ENCODE measurements at places on chromosomes 3 and 15.
A peak's percentile ranks its signal among the peaks of the same experiment; 100 is the strongest.

GRCh38 chr3:44048196-44048924 lies 193.3 kb upstream of the TOPAZ1 start:
- no peak for DNase-seq

DNA sequence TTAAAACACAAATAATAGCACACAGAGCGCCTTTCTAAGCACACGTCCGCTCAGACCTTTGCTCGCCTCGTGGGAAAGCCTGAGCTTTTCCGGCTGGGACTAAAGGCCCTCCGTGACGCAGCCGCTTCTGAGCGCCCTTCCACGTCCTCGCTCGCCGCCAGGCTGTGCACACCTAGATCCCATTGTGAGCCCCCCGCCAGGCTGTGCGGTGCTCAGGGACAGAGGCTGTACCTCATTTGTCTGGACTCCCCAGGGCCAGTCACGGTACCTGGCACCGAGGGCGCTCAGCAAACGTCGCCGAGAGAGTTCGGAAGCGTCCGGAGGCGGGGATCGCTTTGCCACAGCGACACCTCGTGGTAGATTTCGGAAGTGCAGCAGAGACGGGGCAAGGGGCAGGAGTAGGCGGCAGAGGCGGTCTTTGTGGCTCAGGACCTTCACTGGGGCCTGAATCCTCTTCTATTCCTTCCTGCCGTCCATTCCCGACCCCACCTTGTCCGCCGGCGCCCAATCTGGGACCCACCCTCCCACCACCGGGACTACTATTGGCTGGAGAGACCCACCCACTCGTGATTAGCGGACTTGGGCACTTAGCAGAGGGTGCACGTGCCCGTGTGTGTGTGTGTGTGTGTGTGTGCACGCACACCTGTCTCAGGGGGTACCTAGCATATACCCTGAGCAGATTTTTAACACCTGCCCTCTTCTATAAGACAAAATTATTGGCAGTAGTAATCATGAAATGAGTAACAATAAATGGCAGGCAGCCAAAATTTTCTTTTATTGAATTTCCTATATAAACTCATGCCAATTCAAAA lies 65.6 kb downstream of the RHCG start:
- DNase-seq, result peak; percentile 82

GRCh38 chr3:28637742-28638141 lies 289.1 kb upstream of the AZI2 start:
- no peak for DNase-seq

DNA sequence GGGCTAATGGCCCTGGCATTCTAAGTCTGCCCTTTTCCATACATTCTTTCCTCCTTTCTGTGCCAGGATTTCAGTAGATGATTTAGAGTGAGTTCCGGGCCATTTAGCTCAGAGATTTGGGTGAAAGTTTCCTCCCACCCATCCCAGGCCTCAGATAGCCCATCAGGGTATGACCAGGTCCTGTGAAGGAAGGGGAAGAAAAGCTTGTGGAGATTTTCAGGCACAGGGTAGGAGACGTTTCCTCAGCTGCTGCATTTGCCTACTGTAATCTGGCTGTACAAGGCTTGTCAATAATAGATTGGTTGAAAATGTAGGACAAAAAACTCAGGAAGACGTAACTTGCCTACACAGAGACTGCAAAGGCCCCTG lies 63.2 kb upstream of the BCL6 start:
- DNase-seq, result no peak

DNA sequence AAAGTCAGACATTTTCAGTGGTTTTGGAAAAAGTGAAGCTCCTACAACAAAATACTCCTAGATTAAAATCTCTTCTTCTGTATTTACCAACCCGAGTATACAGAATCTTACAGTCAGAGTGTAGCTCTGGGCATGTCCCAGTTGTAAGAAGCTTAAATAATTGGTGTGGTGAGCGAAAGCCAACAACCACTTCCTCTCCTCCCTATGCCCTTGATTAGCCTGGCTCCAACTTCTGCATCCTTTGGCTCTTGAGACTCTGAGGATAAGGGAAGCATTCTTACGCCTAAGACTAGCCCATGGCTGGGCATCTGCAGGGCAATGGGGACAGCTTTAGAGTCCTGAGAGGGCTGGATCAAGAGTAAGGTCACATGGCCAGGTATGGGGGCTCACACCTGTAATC lies 25.5 kb downstream of the RFT1 start:
- DNase-seq, result no peak

GRCh38 chr3:37136067-37136466 lies 38.3 kb downstream of the LRRFIP2 start:
- DNase-seq, result no peak

GRCh38 chr3:133669949-133670524 lies 8.3 kb upstream of the TOPBP1 start:
- no peak for DNase-seq

DNA sequence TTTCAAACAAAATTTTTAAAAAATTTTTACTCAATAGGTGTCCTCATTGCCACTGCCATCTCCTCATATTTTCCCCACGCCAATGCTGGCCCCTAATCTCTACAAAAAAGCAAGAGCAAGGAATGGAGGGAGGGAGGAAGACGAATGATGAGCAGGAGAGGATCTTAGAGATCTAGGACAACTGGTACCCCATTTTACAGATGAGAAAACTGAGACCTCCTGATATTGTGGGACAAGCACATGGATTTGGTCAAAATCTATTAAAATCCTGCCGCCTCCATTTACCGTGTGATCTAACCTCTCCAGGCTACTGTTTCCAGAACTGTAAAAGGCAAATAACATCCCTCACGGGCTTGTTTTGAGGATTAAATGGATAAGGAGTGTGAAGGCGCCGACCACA lies 4.6 kb downstream of the HEG1 start:
- DNase-seq, result no peak

DNA sequence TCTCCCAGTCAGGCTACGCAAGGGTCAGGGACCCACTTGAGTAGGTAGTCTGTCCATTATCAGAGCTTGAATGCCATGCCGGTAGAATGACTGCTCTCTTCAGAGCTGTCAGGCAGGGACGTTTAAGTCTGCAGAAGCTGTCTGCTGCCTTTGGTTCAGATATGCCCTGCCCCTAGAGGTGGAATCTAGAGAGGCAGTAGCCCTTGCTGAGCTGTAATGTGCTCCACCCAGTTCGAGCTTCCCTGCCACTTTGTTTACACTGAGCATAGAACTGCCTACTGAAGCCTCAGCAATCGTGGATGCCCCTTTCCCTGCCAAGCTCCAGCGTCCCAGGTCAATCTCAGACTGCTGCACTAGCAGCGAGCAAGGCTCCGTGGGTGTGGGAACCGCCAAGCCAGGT lies 57.5 kb upstream of the SETMAR start:
- DNase-seq, result no peak

GRCh38 chr3:4703054-4703480 lies 209.9 kb downstream of the ITPR1 start:
- DNase-seq, result no peak

GRCh38 chr3:141261472-141262307 lies 30.1 kb downstream of the PXYLP1 start:
- no peak for DNase-seq

- no peak for DNase-seq
These were observed 17.0 kb downstream of the ILDR1 start for GRCh38 chr3:122004991-122005565.

GRCh38 chr3:7879572-7879971 lies 622.1 kb upstream of the LMCD1 start:
- DNase-seq, result no peak

- no peak for DNase-seq
These were observed 18.3 kb upstream of the PKM start for GRCh38 chr15:72249142-72249810.

DNA sequence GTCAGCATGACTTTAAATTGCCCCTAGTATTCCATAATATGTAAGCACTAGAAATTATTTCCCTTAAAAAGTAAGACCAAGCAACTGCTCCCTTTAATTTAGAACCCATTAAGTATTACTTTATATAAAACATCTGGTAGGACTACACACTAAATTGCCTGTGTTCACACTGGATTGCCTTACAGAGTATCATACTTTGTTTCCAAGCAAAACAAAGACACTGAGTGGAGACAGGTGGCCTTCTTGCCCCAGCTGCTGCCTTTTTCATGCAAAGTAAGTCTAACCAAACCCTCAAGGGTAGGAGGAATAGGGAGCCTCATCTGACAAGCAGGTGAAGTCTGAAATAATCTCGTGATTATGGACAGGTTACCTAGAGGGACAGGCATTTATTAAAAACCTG lies 87.3 kb downstream of the PEX5L start:
- no peak for DNase-seq

DNA sequence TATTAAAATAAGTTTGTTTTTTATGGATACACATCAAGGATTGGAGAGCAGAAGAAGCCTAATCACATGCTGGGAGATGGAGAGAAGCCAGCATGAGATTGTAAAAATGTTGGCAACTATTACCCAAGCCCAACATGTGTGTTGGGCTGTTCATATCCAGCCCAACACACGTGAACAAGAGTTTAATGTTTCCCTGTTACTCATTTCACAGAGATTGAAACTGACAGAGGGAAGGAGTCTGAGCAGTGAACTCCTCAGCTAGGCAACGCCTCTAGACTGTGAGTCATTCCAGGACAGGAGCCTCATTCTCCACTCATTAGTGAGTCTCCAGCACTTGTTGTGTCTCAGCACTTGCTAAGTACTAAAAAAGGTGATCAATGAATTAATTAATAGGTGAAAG lies 43.2 kb upstream of the CMSS1 start:
- no peak for DNase-seq

GRCh38 chr3:32836601-32837000 lies 18.8 kb downstream of the TRIM71 start:
- no peak for DNase-seq

- DNase-seq, result no peak
These were observed 204.5 kb upstream of the CMC1 start for GRCh38 chr3:28036599-28037575.

GRCh38 chr3:62597491-62597890 lies 224.1 kb upstream of the FEZF2 start:
- no peak for DNase-seq

- DNase-seq, result no peak
These were observed 1.2 kb upstream of the EDEM1 start for GRCh38 chr3:5186089-5186857.

- no peak for DNase-seq
These were observed 124.8 kb downstream of the MYLK start for GRCh38 chr3:123759311-123759710.

DNA sequence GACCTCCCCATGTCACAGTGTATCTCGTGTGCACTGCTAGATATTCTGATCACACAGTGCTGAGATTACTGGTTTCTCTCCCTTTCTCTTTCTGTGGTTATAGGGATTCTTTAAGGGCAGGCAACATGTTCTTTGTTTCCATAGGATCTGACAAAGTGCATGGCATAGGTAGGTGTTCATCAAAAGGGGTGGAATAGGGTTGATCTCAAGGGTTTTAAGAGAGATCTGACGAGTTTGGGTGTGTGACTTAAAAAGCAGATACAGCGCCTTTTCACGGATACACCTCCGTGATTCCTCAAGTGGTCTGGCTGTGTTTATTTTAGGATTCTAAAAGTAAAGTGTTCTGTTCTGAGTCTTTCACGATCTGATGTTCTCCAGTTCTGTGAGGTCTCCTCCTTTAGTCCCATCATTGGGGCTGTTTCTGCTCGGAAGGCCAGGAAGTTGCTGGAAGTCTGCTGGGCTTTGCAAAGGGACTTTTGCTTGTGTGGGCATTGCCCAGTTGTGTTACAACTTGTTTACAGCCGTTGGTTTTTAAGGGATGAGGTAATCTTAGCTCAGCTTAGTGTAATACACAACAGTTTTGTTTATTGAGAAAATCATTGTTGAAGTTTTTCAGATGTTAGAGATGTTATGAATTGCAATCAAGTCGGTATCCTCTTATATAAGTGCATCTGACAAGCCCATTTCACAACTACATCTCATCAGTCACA lies 34.8 kb downstream of the IGF1R start:
- DNase-seq, result no peak

DNA sequence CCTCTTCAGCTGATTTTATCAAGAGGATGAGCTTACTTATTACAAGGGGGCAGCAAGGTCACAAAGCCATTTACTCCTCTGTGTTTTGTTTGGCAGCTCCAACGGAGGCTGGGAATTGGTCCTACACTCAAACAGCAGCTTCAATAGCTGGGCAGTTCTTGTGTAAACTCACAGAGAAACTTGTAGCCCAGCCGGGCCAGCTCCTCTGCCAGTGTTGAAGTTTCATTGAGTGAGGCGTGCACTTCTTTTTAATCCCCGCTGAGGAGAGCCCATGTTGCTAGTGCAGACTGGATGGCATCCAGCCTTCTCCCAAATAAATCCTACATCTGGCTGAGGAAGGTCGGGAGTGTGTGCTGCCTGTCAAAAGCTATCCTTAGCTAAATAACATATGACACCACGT lies 59.5 kb downstream of the BFSP2 start:
- no peak for DNase-seq

- no peak for DNase-seq
These were observed 390 bp upstream of the AP2M1 start for GRCh38 chr3:184174284-184174645.

- DNase-seq, result peak; percentile 33
These were observed 49.7 kb downstream of the XXYLT1 start for GRCh38 chr3:195221015-195221853.

- no peak for DNase-seq
These were observed 39.0 kb downstream of the MED12L start for GRCh38 chr3:151124476-151124875.

- DNase-seq, result no peak
These were observed 236.6 kb downstream of the SV2B start for GRCh38 chr15:91336687-91337086.

GRCh38 chr3:27431116-27431515 lies 53.1 kb downstream of the SLC4A7 start:
- no peak for DNase-seq

GRCh38 chr15:50344006-50344464 lies 11.0 kb downstream of the GABPB1 start:
- no peak for DNase-seq

DNA sequence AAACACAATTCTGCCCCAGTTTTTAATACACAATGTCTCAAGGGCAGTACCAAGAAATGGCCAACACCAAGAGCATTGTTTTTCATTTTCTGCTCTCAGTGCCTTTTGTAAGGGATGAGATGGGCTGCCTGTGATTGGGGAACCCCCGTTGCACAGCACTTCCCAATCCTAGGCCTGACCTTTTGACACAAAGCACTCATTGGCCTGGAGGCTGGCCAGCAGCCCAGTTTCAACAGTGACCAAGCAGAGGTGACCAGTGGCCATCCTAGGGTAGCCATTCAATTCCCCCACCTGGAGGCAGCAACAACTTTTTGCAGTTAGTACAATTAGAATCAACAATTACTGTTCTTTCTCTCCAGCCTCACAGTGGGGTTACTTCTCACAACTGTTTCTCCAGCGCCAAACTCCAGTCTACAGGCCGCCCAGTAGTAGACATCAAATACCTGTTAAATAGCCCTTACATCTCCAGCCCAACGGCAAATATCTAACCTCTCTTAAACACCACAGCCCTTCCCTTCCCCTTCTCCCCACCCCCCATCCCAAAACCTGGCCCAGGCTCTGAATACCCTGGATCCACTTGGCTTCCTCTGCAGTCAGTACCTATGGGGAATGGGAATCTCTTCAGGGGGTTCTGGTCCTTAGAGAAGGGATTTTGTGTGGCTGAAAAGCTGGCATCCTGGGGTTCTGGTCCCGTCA lies 8.9 kb upstream of the LRRC2 start:
- no peak for DNase-seq

GRCh38 chr3:38458796-38459498 lies 5.3 kb downstream of the ACVR2B start:
- DNase-seq, result no peak

All from amygdala (tissue), 56 donors.